ENCODE measurements at places on chromosomes 3 and 15.

- DNase-seq, result no peak
Measured at GRCh38 chr3:84547971-84548970, 410.5 kb upstream of the CADM2 start.

DNA sequence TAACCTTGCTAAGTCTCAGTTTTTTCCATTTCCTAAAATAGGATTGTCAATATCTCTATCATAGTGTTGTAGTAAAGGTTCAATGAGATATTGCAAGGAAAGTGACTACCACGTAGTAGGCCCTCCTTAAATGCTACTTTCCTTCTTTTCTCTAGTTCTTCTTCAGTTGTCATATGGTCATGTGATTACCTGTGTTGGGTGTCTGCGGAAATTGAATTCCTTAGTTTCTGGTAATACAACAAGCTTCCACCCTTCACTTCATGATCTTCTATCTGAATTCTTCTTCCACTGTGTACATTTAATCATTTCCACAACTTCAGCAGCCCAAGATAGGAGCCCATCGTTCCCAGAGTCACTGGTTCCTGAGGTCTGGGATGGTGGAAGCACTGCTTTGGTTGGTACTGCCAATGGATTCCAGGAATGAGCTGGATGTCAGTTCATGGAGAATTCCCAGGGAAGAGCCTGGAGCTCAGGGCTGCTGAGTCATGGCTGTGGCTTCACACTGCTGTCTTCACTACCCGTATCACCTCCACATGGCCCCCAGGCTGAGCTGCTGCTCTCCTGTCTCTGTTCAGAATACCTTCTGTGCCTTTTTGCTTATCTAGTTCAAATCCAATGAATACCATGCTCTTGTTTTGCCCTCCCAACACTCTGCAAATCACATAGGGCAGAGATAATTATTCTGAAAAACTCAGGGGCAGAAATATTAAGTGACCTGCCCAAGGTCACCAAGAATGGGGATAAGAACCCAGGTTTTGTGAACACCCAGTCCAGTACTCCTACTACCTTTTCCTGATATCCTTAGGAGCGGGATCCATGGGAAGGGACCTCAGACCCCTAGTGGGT, 98.6 kb downstream of the RPL39L start:
- DNase-seq, result no peak

GRCh38 chr3:108175352-108175751, 46.9 kb downstream of the IFT57 start:
- DNase-seq, result no peak

- DNase-seq, result no peak
Measured at GRCh38 chr15:76195506-76196268, 115.6 kb downstream of the ETFA start.

GRCh38 chr15:29936353-29937049, 114.2 kb upstream of the TJP1 start:
- DNase-seq, result no peak

- no peak for DNase-seq
Measured at GRCh38 chr3:37949866-37950265, 40.7 kb upstream of the VILL start.

GRCh38 chr3:182500289-182500688, 293.0 kb upstream of the ATP11B start:
- DNase-seq, result no peak

DNA sequence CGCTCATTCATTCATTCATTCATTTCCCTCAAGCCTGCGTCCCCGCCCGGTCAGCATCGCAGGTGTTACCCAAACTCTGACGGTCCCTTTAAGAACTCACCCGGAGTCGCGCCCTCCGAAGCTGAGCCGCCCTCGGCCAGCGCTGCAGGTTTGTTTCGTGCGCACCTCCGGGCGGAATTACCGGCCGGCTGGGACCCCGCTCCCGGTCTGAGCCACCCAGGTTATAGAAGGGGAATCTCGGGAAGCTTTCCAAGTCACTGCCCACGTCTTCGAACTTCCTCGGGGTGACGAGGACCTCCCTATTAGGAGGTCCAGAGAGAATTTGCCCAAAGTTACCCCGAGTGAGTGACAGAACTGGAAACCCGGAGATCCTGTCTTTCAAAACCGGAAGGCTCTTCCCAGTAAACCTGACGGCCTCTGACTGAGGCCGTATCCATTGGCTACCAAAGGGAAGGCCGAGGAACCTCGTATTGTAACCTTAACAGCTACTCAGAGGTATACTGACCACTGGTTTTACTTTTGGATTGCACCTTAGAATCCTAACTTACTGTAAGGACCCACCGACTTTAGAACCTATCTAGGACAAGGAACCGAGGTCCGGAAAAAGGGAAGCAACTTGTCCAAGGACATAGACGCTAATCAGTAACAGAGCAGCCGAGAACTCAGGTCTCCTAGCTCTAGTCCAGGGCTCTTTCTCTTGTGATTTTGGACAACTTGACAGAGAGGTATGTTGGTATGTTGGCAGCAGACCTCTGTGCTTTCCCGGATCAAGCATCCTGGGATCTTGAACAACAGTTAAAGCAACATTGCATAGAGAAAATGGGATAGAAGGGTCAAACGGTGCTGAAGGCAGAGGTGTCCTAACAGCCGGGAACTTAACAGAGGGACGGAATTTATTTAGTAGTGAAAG, 788 bp upstream of the DLG1 start:
- peak; percentile 24 for DNase-seq

DNA sequence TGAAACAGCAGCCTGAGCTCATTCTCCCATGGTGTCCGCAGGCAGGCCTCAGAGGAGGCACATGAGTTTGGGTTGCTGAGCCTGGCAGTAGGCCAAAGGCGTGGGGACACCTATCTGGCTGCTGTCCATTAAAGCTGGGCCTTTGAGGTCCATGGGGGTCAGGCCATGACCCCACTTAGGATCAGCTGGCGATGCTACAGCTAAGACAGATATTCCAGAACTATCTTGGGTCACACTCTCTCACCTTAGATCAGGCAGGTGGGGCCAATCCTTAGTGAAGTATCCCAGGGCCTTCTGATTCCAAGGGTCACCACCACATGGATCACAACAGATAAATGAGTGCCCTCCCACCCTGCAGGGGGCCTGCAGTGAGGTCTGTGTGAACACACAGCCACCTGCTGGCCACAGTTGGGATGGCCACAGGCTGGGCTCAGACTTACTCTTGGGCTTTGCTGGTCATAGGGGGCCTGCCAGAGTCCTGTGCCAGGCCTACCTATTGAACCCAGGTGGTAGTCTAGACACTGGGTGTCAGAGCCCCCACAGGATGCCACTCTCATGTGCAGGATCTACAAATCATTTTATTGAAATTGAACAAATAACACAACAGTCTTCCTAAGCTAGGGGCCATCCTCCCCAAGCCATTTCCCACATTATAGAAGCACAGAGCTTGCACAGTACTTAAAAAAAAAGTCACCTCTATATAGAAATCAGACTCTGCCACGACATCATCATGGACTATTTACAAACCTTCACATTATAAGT, 2.0 kb upstream of the HYAL2 start:
- peak; percentile 70 for DNase-seq

DNA sequence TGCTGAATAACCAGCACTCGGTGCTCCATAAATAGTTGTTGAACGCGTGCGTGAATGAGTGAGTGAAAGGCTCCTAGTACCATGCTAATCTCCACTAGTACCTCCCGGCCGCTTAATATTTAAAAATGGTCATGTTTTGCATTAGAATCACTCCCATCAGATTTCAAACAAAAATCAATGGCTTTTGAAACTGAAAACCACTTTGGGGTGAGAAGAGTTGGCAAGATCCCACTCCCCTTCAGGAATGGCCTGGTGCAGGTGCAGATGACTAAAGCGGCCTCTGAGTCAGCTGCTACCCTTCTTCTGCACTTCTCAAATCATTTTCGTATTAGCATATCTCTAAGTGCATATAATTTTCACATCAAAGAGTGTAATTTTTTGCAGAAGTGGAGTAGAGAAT, 425.3 kb upstream of the PROK2 start:
- DNase-seq, result no peak

- DNase-seq, result no peak
Measured at GRCh38 chr3:153980252-153980590, 141.0 kb upstream of the ARHGEF26 start.

- no peak for DNase-seq
Measured at GRCh38 chr3:172062761-172063160, 23.4 kb downstream of the FNDC3B start.

- DNase-seq, result no peak
Measured at GRCh38 chr3:161264852-161265251, 43.7 kb downstream of the NMD3 start.

DNA sequence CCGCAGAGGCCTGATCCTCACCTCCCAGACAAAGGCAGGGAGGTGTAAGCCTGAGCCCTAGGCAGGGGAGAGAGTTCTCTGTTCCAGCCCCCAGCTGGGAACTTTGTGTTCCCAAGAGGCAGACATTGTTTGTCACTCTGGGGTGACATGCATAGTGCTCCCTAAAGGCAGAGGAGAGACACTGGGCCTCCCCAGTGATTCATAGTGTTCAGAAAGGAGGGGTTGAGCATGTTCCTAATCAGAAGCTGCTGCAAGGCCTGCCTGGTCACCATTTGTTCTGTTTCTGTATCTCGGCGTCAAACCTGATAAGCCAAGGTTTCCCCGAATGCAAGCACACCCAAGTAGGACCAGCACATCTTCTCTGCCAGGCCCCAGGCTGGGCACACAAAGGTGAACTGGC, 24.0 kb upstream of the SLC6A6 start:
- DNase-seq, result no peak

- DNase-seq, result no peak
Measured at GRCh38 chr3:15634671-15635070, 33.1 kb downstream of the BTD start.

DNA sequence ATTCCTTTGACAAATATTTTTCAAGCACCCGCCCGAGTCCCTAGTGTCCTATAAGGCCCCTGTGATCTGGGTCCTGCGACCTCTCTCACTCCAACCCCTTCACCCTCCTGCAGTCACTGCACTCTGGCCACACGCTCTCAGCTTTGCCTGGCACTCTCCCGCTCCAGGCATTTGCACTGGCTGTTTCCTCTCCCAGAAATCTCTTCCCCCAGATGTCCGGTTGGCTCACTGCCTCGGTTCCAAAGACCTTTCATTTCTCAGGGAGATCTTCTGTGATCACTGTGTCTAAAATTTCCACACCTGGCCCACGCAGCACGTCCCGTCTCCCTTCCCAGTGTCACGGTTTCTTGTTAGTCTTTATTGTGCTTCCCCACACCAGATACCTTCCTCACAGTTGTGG, 97.4 kb downstream of the WNT7A start:
- no peak for DNase-seq

DNA sequence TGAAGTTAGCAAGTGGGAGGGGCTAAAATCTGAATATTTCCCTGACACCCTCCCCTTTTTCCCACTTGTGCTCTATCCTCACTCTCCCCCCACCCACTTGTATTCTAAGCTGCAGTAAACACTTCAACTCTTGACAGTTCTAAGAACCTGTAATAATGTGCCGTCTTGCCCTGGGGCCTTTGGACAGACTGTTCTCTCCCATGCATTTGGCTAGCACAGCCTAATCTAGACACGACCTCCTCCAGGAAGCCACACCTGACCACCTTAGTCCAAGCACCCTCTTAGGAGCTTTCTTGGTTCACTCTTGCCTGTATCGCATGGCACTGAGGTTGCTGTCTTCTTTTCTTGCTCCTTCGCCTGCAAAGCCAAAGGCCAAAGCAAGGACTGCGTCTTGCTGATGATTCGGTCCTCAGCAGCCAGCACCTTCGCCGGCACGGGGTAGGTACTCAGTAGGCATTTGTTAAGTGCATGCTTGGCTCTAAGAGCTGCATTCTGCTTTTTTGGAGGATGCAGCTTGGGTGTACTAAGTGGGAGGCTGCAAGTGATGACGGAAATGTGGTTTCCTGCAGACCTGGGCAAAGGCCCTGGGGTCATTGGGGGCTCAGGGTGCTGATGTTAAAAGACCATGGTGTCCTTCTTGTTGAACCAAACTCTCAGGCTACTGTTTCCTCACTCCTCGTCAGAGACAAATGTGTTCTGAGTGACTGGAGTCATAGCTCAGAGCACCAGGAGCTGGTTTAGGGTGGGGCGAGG, 2.0 kb upstream of the ZNF710 start:
- no peak for DNase-seq

- peak; percentile 57 for DNase-seq
Measured at GRCh38 chr3:47009225-47010110, 30.0 kb downstream of the NBEAL2 start.

- DNase-seq, result no peak
Measured at GRCh38 chr3:24460974-24461373, 33.7 kb downstream of the THRB start.

DNA sequence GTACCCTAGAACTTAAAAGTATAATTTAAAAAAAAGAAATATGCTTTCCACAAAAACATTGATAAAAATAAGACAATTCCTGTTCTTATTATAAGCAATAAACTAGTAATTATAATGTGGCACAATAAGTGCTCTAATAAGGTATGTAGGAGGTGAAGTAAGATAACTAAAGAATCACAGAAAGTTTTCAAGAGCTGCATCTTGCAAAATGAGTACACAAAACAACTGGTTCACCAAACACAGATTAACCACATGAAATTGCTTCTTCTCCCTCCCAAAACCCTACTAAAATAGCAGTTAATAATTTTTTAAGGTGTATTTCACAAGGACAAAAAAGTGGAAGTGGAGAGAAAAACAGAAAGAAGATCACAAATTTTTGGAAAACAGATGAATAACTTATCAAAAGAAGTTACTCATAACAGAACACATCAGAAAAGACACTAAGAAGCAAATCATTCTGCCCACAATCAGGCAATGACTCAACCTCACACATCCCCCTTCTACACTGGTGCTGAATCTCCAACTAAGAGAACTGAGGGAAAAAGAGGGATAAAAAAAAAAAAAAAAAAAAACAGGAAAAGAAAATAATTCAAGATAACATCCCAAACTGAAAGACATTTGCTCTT, 64.2 kb downstream of the TBC1D5 start:
- no peak for DNase-seq

DNA sequence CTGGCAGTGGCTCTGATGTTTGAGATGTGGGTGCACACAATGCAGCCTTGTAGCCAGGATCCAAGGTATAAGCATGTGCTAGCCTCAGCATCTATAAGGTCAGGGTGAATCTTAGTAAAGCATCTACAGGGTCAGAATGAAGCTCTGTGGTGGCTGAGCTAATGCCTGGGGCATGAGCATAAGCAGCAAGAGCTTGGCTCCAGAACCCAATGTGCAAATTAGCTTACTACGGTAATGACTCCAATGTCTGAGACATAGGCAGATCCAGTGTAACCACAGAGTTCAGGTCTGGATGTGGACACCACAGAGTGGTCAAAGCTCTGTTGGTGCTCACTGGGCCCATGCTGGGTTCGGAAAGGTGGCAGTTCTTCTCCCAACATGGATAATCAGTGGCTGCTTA, 304.5 kb upstream of the NECTIN3 start:
- no peak for DNase-seq

DNA sequence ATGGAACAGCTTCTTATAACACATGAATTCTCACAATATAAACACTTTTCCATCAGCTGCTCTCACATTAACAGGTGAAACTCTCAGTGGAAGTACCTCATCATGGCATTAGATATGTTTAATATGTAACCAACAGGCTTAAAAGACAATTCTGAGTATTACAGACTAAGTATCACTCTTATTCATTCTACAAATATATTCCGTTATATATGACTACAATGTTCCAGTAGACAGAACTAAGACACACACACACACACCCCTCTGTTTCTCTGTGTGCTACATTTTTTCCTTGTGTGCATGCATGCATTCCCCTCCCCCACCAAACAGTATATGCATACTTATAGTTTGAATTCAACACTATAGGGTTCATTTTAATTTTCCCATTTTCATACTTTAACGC, 32.4 kb downstream of the MRPL3 start:
- DNase-seq, result no peak

GRCh38 chr3:72341380-72341770, 506.9 kb downstream of the SHQ1 start:
- no peak for DNase-seq

- no peak for DNase-seq
Measured at GRCh38 chr15:100400996-100401395, 59.2 kb upstream of the ADAMTS17 start.
